ENCODE measurements at places on chromosomes 5 and 9.

GRCh38 chr5:129474544-129474943, 14.4 kb downstream of the ADAMTS19 start:
- DNase-seq = no peak

- DNase-seq = no peak
Measured at GRCh38 chr5:128669803-128670202, 131.8 kb upstream of the FBN2 start.

GRCh38 chr5:9125852-9126251, 420.0 kb downstream of the SEMA5A start:
- no peak for DNase-seq

- DNase-seq = no peak
Measured at GRCh38 chr9:88945636-88946333, 45.5 kb upstream of the S1PR3 start.

- DNase-seq = no peak
Measured at GRCh38 chr5:126851501-126852011, 74.6 kb downstream of the LMNB1 start.

DNA sequence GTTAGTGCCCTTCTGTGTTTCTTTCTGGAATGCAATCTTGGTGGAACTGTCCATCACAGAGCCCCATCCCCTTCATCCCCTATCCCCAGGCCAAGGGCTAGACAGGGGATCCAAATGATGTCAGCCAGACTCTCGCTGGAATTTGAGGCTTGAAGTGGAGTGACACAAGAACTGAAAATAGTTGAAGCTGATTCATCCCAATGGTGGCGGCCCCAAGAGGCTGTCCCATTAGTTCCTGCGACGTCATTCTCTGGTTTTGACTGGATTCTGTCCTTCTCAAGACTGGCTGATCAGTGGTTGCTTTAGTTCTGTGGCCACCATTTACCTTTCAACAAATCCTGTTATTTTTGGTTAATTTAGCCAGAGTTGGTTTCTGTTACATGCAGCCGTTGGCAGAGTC, 59.9 kb downstream of the SUB1 start:
- no peak for DNase-seq

DNA sequence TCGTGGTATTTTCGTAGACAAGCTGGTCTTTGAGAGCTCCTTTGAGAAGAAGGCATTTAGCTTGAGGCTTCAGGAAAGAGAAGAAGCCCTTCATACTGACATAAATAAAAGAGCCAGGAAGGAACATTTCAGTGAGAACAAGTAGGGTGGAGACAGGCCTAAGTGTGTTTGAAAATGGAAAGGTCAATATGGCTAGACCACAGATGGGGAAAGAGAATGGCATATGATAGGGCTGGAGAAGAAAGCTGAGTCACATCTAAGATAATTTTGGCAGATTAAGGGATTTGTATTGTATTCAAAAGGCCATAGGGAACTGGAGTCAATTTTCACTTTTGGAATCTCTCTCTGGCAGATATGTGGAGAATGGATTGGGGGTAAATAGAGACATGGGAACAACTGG, 374.9 kb downstream of the TMEM38B start:
- no peak for DNase-seq

DNA sequence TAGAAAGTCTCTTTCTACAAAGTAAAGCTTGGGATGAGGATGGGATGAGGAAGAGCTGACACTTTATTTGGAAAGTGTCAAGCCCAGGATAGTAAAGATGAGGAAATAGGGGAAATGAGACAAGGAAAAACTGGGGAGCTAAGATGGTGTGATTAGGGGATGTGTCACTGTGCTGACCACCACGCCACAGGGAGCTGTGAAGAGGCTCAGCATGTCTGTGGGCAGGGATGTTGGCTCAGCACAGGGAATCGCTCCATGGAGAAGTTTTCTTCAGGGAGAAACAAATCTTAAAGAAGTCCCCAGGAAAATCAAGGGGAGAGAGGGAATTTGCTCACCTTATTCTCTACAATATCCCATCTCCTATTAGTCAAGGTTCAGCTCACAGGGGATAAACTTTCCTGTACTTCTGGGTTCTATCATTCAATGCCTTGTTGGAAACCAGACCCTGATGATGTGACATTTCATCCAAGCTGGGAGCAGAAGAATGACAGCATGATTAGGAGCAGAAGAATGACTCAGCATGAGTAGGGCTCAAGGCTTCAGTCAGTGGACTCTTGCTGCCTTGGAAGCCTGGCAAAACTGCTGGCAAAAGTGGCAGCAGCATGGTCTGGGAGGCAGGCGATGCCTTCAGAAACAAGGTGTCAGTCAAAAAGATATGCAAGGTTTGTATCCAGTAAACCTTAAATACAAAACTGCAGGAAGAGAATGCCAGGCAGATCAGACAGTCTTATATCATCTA, 4.9 kb downstream of the HSPB3 start:
- DNase-seq = no peak

DNA sequence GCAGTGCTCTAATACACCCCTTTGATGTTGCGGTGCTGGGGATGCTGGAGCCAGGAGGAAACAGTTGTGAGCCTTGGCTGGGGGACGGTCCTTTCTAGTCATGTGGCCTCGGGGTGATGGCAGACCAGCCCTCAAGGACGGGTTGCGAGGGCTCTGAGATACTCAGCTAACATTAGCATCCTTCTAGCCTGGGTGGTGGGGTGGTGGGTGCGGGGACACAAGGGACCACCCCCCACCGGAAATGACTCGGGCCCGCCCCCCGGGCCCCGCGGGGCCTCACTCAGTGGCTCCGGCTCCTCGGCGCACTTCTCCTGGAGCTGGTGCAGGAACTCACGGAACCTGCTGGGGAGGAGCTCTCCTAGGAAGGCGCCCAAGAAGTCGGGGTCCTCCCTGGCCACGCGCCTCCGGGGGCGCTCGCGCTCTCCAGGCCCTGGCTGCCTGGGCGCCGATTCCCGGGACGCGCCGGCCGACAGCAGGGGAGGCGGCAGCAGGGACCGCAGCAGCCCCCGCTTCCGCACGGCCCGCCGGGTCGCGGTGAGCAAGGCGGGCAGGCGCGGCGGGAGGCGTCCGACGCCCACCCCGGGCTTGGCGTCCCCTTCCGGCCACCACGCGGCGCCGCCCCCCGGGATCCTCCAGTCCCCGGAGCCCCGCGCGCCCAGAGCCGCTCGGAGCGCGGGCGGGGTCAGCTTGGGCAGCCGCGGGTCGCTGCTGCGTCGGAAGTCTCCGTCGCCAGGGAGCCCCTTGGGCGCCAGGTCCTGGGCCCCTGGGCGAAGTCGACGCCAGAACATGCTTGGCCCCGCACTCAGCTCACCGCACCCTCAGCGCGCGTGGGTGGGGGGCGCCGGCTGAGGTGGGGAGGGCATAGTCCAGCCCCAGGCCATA, 873 bp downstream of the C9orf50 start:
- DNase-seq = no peak

GRCh38 chr5:136109453-136110135, 23.1 kb upstream of the SMAD5 start:
- no peak for DNase-seq

DNA sequence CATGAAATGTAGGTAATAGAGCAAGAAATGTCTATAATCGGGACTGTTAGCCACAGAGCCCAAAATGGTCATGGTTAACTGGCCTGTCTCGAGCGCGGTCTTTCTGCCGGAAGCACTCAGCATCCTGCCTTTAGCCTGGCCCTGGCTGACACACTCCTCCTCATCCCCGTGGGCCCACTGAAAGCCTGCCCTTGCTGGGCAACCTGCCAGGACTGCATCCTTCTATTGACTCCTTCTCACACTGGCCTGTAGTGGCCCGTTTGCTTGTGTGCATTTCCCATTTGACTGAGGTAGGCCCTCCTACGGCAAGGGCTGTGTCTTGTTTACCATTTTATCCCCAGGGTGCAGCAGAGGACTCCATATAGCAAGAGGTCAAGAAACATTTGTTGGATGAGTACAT, 215.7 kb downstream of the ATPSCKMT start:
- no peak for DNase-seq

DNA sequence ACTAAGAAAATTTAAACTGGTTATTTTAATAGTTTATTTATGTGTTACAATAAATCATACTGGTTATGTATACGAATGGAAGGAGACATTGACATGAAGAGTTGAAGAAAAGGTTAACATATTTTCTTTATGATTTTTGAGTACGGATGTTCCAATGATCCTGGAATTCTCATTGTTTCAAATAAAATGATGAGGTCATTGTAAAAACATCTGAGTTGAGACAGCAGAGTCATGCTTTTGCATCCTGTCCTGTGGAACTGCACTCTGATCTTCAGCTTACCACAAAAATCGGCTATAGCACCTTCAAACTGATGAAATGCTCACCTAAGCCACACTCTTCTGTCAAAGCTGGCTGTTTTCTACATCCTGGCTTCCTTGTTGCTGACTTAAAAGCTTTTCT, 67.8 kb downstream of the PTCD2 start:
- DNase-seq = no peak

- no peak for DNase-seq
Measured at GRCh38 chr9:113399646-113400200, 1.4 kb downstream of the ALAD start.

- DNase-seq = no peak
Measured at GRCh38 chr5:97096191-97096590, 46.2 kb downstream of the LIX1 start.

DNA sequence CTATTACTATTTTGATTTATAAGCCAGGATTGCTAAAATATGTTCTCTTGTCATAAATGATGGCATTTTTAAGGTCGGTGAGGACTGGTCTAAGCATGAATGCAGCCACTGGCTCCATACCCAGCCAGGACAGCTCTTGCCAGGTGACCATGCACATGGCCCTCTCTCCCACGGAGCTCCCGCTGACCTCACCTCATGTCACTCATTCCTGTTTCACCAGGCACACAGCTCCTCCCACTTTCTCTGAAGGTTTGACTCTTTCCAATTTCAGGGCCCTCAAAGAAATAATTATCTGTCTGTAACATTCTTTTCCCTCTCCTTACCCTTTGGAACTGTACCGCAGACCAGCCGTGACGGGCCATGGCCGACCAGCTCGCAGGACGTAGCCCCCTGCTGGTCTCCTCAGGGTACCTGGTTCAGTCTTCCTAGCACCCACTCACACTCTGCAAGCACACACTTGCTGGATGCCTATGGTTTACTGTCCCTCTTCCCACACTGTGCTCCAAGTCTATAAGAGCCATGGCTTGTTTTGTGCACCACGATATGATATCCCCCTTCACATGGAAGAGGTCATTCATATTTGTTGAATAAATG, 72.5 kb downstream of the LIFR start:
- no peak for DNase-seq

DNA sequence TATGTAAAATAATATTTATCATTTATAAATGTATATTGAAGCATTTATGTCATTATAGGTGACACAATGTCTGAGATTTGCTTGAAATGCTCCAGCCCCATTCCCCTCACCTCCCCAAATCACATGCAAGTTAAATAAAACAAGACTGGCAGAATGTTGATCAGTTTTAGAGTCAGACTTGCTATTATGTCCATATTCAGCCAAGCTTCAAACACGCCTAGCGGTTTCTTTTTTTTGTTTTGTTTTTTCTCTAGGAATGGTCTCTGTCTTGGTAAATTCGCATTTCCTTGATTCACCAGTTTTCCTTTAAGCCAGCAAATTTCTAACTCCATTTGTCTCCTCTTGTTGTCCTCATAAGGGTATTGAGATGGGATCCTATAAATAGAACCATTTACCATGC, 153.0 kb upstream of the HMHB1 start:
- DNase-seq = no peak

DNA sequence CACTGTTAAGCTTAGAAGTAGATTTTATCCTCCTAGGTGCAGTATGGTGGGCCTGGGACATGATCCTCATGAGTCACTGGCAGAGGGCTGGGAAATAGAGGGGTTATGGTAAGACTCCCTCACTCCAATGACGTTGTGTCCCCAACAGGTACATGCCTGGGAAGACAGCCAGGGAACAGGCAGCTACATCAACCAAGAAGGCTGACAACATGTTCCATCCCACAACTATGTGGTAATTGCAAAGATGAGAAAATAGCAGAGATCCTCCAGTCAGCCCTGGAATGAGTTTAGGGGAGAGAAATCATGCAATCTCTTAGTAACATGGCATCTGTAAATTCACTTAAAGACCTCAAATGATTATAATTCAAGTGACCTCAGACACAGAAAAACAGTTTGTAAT, 114.4 kb upstream of the LIFR start:
- DNase-seq = no peak

GRCh38 chr5:76807296-76807695, 11.5 kb upstream of the F2RL1 start:
- no peak for DNase-seq

GRCh38 chr5:73722231-73722630, 96.2 kb downstream of the ARHGEF28 start:
- no peak for DNase-seq
